ENCODE measurements at places on chromosomes 2 and 18.

GRCh38 chr2:98347298-98348065 lies 1.2 kb downstream of the CNGA3 start:
- DNase-seq = no peak

- no peak for DNase-seq
Measured at GRCh38 chr2:86216575-86217555, 17.6 kb downstream of the MRPL35 start.

- no peak for DNase-seq
Measured at GRCh38 chr2:177265824-177266817, 1.6 kb upstream of the NFE2L2 start.

- DNase-seq = no peak
Measured at GRCh38 chr18:1047406-1047805, 142.7 kb downstream of the ADCYAP1 start.

GRCh38 chr2:237200462-237200861 lies 114.8 kb downstream of the COPS8 start:
- DNase-seq = no peak

DNA sequence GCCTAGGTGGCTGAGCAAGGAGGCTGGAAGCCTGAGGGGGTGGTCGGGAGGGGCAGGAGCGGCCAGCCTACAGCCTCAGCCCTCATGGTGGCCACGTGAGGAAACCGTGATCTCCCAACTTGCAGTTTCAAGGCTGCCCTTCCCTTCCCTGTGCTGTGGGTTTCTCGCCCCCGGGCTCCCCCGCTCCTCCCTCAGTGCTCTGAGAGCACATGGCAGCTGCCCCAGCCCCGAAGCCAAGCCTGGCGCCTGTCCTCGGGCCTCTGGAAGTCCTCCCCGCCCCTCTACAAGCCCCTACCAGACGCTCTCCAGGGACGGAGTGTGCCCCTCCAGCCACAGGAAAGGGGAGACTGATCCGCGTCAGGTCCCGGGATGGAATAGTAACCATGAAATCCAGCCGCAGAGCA lies 586 bp upstream of the ANKRD23 start:
- no peak for DNase-seq

GRCh38 chr18:76450452-76451395 lies 44.3 kb downstream of the ZNF516 start:
- DNase-seq = peak; percentile 23
